M059J (cell line): ENCODE measurements at places on chromosomes 16 and 17.

GRCh38 chr16:48269011-48269410 lies 21.7 kb upstream of the ABCC11 start:
- DNase-seq: no peak

- DNase-seq: no peak
Observed at GRCh38 chr17:21352221-21352980, 23.8 kb upstream of the KCNJ12 start.

DNA sequence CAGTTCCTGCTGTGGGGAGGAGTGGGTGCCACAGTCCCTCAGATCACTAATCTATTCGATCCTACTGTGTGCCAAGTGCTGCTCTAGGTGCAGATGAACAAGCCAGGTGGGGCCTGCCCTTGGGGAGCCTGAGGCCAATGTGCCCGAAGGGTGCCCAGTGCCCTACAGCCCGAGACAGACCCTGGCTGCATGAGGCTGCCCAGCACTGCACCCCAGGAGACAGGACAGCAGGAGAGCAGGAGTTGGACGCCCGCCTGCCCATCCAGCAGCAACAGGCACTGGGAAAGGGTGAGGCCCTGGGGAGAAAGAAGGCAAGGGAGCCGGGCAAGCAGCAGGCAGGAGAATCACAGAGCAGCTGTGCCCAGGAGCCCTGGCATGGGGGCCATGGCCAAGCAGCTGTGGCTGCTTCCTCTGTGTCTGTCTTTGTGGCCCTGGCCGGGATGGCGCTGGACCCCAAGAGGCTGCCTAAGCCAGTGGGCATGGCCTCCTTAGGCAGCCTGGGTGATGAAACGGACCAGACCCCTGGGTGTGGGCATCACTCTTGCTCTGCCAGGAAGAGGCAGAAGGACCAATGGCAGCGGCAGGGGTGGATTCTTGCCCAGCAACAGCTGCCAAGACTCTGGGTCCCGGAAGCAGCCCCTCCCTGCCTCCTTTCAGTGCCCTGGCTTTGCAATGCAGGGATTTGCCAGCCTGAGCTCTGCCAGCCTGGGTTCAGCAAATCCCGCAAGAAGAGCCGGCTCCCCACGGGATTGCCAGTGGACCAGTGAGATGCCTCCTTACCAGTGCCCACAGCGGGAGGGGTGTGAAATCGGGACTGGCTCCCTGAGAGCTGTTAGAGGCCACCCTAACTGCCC lies 179.6 kb upstream of the TNRC6C start:
- peak; percentile 63 for DNase-seq

GRCh38 chr17:72365857-72366414 lies 245.1 kb downstream of the SOX9 start:
- no peak for DNase-seq

DNA sequence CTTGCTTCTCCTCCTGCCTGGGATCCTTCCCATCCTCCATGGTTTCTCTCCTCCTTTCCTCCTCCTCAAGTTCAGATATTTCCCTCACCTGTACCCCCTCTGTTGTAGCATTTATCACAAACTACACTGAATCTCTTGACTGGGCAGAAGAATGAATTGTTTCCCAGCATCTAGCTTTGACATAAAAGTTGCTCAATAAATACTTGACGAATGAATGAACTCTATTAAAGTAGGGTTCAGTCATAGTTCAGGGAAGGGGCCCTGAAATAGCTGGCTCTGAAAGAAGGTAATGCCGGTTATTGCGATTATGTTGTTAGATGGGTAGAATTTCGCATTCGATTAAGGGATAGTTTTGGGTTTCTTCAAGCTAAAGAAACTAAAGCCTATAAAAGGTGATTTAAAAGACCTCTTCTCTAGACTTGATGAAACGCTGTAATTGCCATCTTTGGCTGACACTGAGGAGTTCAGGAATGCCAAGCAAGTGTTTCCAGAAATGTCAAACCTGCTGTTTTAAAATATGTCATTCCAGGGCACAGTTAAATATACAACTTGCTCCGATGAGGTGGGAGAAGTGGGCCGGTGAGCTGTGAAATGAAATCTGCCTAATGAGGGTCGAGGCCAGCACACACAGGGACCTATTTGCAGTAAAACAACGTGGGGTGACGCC lies 1.0 kb upstream of the CPD start:
- no peak for DNase-seq

DNA sequence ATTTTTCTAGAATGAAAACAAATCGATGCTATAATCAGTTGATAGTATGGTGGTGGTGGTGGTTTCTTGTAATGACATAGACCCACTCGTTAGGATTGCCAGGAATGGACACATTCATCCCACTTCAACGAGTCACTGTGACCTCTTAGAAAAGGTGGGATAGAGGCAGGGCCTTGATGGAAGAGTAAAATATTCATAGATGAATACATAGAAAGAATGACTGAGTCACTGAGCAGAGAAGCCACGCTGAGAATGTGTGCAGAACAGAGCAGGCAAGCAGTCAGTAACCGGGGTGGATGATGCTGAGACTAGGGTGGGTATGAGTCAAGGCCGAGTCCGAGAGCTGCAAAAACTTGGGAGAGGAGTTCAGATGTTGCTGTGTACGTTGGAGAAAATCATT lies 129.9 kb downstream of the PITPNC1 start:
- peak; percentile 33 for DNase-seq

GRCh38 chr17:63369233-63369632 lies 76.9 kb downstream of the CYB561 start:
- DNase-seq: peak; percentile 56

GRCh38 chr17:80277751-80278671 lies 17.4 kb downstream of the RNF213 start:
- DNase-seq: peak; percentile 50

GRCh38 chr17:12928736-12929135 lies 89.1 kb downstream of the ELAC2 start:
- DNase-seq: peak; percentile 38

DNA sequence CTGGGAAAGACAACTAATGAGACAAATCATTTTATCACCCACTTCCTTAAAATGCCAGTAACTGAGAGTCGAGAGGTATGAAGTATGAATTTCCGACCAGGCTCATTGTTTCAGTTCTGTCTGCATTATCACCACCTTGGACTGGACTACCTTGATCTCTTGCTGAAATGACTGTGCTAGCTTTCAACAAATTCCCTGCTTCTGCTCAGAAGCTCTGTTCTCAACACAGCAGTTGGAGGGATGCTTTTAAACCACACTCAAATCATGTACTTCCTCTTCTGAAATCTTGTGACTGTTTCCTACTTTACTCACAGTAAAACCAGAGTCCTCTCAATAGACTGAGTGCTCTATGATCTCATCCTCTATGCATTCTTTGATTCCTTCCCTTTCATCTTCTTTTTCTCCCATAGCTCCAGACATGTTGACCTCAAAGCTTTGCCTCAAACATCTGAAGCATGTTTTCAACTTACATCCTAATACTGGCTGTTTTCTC lies 195.8 kb downstream of the KCNJ2 start:
- DNase-seq: peak; percentile 31

DNA sequence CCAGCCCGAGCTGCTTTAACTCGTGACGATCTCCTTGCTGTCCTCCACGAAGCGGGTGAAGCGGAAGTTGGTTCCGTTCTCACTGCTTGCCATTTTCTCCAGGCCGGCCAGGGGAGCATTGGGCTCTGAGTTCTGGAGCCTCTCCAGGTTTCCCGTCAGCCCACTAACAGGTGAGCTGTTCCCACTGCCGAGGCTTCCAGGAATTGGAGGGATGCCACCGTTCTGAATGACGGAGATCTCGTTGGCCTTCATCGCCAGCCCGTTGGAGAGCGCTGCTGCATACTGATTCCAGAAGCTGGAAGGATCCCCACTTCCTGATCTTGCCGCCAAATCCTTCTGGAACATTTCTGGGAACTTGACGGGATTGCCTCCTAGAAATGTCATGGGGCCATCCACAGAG lies 14.0 kb downstream of the SALL1 start:
- DNase-seq: no peak

- DNase-seq: no peak
Observed at GRCh38 chr16:11582157-11582814, 4.4 kb downstream of the LITAF start.

- no peak for DNase-seq
Observed at GRCh38 chr16:54174750-54175149, 111.8 kb downstream of the IRX3 start.

- DNase-seq: no peak
Observed at GRCh38 chr16:13521356-13521755, 398.6 kb upstream of the ERCC4 start.

- DNase-seq: peak; percentile 17
Observed at GRCh38 chr16:54867302-54867832, 63.3 kb upstream of the IRX5 start.

GRCh38 chr16:1184156-1184868 lies 31.4 kb downstream of the CACNA1H start:
- no peak for DNase-seq

GRCh38 chr16:72840631-72841381 lies 207.1 kb downstream of the ZFHX3 start:
- DNase-seq: no peak

GRCh38 chr17:57412520-57413096 lies 156.3 kb downstream of the MSI2 start:
- no peak for DNase-seq

DNA sequence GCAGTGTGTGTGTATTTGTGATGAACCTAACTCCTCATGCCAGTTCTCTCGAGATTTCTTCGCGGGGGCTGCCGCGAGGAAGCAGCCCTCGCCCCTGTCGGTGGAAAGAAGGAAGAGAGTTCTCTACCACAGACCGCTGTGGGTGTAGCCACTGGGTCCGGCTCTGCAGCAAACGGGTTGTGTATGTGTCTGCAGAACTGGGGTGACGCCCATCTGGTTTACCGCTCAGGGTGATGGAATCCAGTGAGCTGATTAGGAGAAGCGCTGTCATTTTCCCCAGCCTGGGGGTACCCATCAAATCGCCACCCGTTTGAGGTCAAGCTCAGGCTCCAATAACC lies 7.7 kb downstream of the CORO6 start:
- DNase-seq: no peak

DNA sequence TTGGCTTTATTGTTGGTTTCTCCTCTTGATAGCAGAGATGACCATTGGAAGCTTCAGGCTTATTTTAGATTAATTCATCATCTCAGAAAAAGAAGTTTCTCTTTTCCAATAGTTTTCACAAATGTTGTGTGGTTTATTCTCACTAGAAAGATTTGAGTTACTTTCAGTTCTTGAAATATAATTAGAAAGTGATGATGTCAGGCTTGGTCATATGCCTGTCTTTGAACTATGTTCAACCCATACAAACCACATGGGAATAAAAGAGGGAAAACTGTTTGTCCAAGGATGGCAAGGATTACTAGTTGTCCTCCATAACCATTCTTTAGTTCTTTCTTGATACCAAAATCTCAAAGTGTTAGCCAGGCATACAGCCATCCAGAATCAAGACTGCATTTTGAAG lies 3.7 kb upstream of the HS3ST2 start:
- DNase-seq: no peak

DNA sequence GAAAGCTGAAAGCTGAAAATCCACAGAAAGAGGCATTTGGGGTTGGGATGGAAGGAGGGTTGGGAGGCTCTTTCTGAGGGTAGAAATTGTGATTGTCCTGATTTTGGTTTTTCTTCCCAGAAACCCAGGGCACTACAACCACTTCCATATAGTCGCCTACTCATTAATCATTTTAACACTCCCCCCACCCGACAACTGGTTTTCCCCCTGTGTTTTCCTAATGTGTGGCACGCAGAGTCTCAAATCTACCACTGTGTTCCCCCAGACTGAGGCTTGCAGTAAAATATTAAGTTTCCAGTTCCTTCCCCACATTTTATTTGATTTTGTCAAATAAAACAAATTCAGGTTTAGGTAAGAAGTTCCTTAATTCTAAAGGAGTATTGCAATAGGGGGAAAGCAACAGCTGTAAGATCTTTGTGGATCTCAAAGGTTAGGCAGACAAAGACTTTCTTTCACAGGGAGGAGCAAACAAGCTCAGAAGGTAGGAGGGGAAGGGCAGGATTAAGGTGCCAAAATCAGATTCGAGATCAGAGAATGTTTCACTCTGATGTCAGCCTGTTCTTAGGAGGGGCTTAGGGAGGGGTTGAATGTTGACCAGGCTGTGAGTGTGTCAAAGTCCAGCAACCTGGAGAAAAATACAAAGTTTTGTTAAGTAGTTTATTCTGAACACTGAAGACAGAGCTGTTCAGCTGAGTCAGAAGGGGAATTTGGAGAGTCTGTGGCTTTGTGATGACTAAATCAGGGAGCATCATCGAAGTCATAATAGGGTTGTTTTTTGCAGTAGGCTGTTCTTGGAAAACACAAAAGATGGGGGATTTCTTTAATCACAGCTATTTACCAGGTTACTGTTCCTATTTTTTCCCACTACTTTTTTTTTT lies 3.6 kb downstream of the ZNF267 start:
- peak; percentile 94 for DNase-seq

GRCh38 chr17:67994817-67995569 lies 1.3 kb downstream of the C17orf58 start:
- DNase-seq: peak; percentile 87

GRCh38 chr17:38724337-38724988 lies 5.7 kb upstream of the CISD3 start:
- DNase-seq: peak; percentile 45

DNA sequence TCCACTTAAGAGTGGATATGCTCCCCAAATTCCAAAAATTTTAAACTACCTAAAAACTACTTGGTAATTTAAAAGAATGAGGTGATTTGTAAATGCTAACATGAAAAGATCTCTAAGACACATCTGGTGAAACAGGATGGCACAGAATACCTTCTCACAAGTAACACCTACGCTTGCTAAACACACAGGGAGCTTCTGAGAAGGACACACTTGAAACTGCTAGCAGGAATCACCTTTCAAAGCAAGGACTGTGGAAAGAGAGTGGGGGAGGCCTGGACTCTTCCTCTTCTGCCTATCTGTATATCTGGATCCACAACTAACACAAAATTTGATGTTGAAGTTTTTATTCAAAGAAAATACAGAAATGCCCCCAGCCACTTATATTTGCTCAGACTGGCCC lies 52.4 kb downstream of the CYTH1 start:
- DNase-seq: no peak

DNA sequence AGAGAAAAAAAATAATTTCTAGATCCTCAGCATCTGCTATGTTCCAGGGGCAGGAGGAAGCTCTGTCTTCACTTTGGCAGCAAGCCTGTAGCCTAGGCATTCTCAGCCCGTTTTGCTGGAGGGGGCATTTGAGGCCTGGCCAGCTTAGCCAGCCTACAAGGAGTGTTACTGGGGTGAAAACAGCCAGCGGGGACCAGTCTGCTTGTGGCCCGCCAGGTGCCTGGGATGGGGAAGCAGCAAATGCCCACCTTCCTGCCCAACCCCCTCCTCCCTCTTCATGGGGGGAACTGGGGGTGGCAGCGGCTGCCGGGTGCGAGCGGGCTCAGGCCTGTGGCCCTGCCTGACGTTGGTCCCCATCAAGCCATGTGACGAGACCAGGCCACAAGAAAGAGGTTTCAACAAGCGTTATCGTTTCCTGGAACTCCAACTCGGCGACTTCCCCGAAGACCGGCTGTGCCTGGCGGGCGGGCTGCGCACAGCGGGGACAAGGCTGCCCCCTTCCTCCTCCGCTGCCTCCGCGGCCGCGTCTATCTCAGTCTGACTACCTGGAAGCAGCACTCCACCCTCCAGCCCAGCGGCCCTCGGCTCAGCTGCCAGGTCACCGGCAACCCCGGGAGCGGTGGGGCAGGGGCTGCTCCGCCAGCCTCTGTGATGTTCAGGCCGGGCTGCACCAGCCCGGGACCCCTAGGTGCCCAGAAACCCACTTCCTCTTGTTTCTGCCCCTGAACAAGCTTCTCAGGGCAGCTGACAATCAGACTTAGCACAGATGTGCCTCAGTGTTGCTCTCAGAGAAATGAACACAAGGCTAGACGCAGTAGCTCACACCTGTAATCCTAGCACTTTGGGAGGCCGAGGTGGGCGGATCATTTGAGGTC lies 22.9 kb downstream of the SOCS1 start:
- no peak for DNase-seq

- DNase-seq: no peak
Observed at GRCh38 chr16:88719267-88719932, 13.1 kb downstream of the CTU2 start.

- DNase-seq: peak; percentile 37
Observed at GRCh38 chr17:78759203-78759968, 22.7 kb downstream of the CYTH1 start.
